ENCODE measurements at places on chromosomes 6 and 20. TPM values are rescaled to one million over a fixed set of nuclear protein-coding genes. Genes with fewer than 3 reads are reported as not detected.

Gene GPX6
- not detected for total RNA-seq

Gene MROH8
- total RNA-seq: 1.7 TPM

Gene C6orf15
- total RNA-seq: not detected

Gene PDSS2
- 6.1 TPM for total RNA-seq

Gene NDUFAF4
- total RNA-seq: 11.2 TPM

Gene FOXS1
- 2.0 TPM for total RNA-seq

Gene BCAS1
- total RNA-seq: not detected

Gene LY6G5B
- total RNA-seq: 5.2 TPM
